ENCODE measurements at places on chromosomes 1 and 21.

DNA sequence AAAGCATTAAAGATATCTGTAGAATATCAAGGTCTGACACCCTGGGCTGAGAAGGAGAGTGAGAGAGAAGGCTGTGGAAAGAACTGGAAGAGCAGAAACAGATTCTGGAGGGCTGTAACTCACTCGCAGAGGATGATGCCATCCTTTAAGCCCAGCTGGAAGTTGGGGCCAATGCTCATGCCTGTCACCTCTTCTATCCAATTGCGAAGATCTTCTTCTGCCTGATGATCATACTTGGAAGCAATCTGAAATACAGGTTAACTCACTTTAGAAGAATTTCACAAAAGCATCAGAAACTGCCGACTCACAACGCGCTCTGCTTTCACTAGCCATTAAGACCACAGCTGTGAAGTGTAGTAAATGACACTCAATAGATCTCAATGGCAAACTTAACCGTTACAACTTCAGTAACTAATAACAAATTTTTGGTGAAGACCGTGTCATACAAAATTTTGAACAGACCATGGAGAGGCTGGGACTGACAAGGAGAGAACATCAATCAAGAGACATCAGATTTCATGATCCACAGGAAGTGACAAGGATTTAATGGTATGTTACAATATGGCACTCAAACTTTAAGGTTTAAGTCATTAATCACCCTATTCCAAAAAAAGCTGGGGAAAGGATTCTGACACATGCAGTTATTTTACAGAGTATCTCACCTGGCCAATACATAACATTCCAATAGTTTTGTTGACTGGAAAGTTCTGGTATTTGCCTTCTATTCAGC lies 23.5 kb downstream of the CNN3 start:
- no peak for DNase-seq

DNA sequence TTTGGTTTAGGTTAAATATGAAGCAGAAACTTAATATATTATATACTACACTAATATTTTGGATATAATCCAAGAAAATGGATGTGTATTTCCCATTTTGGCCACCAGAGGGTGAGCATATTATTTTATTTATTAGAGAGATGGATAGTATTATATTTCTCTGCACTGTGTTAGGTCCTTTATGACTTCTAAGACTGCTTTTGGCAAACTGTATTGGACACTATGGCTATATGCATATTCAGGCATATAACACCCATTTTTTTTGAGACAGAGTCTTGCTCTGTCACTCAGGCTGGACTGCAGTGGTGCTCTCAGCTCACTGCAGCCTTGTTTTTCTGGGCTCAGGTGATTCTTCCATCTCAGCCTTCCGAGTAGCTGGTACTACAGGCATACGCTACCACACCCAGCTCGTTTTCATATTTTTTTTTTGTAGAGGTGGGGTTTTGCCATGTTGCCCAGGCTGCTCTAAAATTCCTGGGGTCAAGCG lies 17.8 kb upstream of the PGM1 start:
- DNase-seq, result no peak

DNA sequence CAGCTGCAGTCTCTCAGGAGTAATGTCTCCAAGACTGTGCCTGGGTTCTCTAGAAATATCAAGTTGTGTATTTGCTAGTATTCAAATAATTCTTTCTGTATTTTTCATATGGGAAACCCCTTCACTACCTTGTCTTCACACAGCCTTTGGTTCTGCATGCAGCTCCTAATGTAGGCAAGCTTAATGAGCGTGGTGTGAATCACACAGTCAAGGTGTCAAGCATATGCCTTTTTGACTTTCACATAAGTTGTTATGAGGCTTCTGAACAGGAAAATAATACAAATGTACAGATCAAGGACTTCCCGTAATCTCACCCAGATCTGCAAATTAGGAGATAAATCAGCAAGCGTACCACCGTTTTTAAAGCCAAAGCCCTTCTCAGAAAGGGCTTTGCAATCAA lies at the start of gene FCRL3:
TSS of gene FCRL3 (minus strand) at position 38 of the 400 bp plus-strand sequence. CDS start 280 bp downstream, outside the sequence.
- DNase-seq, result no peak

GRCh38 chr1:26353976-26354820 lies at the start of gene CRYBG2:
CRYBG2 (minus strand) TSS chr1:26354130; CDS start chr1:26346657, 7,473 bp downstream.
- DNase-seq, result no peak

DNA sequence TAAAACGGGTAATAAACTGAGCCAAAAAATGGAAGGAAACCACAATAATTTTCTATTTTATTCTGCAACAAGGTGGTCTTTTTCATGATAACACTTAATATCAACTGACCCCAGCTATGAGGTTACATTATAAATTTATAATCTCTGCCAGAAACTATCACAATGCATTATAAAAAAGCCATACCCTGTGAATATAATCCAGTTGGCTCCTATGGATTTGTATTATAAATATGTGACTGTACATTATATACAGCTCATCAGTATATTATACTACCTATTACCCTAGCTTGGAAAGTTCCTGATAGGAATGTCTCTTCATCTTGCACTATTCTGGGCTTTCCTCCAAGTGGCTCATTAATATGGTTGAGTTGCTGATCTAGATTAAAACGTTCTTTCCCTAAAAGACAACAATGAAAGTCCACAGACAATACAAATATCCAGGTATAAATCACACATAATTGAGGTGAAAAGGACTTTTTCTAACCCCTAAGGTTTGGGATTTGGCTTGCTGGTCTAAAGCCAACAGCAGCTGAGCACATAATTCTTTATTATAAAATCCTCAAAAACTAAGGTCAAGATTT lies 487.7 kb downstream of the TTLL7 start:
- DNase-seq, result no peak

DNA sequence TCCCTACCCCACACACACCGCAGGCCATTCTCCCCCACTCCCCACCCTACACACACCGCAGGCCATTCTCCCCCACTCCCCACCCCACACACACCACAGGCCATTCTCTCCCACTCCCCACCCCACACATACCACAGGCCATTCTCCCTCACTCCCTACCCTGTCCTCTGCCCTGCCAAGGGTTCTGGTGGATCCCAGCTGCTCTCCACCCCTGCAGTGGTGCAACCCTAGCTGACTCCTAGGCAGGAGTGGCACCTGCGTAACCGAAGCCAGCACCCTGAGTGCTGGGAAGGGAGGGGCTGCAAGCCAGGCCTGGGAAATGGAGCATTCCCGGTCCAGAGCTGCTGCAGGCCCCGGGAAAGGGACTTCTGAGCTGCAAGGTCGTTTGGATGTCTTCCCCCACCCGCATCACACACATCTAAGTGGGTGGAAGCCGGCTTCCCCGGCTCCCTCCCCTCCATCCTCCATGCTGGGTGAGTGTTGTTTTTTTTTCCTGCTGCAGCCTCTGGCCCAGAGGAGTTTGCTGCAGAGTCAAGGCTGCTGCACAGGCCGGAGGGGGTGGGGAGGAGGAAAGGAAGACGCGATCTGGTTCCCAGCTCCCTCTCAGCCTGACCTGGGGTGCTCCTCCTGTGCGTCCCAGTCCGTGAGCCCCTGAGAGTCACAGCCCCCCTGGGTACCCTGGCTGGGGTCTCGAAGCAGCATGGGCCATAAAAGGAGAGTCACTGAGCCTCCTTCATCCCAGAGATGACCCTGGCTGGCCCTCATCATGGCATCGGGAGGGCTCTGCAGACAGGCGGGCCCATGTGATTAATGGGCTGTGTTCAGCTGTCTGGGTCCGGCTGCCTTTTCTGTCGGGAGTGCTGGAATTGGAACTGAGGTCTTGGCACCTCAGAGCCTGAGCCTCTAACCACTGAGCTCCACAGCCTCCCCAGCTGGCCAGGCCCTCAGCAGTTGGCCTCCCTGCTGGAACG lies 16.1 kb downstream of the H6PD start:
- DNase-seq, result no peak

GRCh38 chr21:40517646-40518045 lies 329.3 kb downstream of the DSCAM start:
- no peak for DNase-seq

GRCh38 chr1:235945775-235946570 lies 79.3 kb upstream of the LYST start:
- DNase-seq, result no peak

Measured in heart right ventricle (tissue), 16 donors.